ENCODE measurements at places on chromosomes 12 and 14.

GRCh38 chr14:46352844-46353243 is 298.7 kb downstream of the RPL10L start:
- no peak for DNase-seq

- DNase-seq = no peak
Observed at GRCh38 chr12:67968321-67968720, 20.9 kb upstream of the IFNG-AS1 start.

GRCh38 chr12:130846369-130846768 is 7.3 kb upstream of the STX2 start:
- DNase-seq = no peak

GRCh38 chr12:122116707-122117535 is 38.4 kb downstream of the MLXIP start:
- DNase-seq = no peak

DNA sequence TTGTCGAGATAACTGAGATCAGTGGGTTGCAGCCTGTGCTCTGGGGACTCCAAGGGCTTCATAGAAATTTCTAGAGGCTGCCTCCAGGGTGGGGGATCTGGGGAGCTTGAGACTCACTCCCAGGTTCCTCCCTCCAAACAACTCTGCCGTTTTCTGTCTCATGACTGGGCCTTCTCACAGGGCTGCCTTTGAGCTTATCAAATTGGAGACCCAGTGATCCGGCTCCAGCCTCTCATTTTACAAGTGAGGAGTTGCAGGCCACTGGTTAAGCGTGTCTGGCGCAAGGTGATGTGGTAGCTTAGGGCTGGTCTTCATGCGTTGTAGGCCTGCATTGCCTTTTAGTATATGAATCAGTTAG is 85.8 kb downstream of the SLC25A47 start:
- no peak for DNase-seq

DNA sequence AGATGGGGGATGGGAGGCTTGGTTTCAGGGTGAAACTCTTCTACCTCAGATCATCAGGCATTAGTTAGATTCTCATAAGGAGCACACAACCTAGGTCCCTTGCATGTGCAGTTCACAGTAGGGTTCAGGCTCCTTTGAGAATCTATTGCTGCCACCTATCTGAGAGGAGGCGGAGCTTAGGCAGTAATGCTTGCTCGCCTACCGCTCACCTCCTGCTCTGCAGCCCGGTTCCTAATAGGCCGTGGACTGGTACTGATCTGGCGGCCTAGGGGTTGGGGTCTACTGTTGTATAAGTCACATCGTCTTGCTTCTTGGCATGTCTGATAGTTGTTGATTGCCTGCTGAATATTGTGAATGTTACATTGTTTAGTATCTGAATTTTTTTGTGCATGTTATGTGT is 12.2 kb downstream of the SCYL2 start:
- DNase-seq = no peak

DNA sequence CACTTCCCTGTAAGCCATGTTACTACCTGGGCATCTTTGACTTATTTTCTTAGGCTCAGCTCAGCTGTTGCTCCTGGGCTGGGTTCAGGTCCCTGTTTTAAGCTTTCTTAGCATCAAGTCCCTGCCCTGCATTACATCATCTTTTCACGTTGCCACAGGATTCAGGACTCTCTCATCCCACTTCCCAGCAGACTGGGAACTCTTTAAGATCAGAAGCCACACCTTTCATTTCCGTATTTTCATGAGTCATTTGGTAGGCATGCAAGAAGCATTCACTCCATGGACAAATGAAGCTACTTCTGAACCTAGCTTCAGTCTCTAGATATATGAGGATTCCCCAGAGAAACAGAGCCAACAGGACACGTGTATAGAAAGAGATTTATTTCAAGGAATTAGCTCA is 726.8 kb downstream of the VRK1 start:
- no peak for DNase-seq
